ENCODE measurements at places on chromosomes 4 and X.
A peak's percentile ranks its signal among the peaks of the same experiment; 100 is the strongest.

GRCh38 chrX:47360423-47361179 lies 9.8 kb upstream of the ZNF157 start:
- no peak for DNase-seq

DNA sequence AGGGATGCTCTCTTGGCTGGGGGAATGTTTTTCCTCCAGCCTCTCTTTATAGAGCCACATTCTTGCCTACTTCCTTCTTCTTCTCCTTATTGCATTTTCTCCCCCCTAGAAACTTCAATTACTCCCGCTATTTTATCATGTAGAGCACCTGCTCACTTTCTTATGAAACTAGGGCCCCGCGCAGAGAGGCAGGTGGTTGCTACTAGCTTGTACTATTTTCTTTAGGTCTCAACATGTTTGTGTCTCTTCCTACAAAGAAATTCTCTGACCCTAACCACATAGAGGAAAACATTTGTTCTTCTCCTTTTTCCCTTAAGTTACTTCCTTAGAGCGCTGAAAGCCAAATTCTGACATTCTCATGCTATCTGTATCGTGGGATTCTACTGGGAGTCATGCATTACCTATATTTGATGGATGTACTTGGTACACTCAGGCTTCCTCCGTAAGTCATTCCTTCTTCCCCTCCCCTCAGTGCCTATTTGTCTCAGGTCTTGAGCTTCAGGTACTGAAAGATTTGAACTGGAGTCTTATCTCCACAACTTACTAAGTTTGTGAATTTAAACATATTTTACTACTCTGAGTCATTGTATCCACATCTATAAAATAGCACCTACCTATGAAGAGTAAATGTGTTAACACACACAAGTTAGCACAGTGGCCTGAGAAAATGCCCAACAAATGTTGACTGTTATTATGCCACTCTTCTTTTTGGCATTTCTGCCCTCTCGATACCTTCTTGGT lies 159.1 kb upstream of the LEF1 start:
- no peak for DNase-seq

- DNase-seq = no peak
These were observed 248.9 kb upstream of the UGT8 start for GRCh38 chr4:114349543-114350175.

DNA sequence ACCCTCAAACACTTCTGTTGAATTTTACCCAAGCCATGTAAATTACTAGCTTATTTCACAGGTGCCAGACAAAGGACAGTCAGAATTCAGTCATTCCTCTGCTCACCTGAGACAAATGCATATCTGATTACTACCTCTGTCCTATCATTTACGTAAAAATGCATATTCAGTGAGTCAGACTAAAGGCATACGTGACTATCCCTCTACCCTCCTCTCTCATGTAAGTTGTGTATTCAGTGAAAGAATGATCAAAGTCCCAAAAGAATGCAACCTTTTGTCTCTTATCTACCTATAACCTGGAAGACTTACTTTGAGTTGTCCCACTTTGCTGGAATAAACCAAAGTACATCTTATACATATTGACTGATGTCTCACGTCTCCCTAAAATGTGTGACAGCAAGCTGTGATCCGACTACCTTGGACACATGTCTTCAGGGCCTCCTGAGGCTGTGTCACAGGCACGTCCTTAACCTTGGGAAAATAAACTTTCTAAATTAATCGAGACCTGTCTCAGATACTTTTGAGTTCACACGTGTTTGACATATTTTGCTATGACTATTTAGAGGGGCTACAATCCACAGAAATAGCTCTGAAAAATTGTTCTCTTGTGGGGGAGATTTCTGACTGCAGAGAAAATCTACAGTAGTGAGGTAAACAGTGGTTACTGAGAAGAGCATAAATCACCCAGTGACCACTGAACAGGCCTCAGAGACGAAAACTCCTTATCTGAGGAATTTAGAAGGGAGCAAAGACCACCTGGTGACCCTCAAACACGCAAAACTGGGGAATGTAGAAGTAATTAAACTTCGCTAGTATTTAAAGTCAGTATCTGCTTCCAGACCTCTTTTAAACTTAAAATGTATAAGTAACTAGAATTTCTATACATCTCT lies 1575.8 kb downstream of the STIM2 start:
- DNase-seq = no peak

DNA sequence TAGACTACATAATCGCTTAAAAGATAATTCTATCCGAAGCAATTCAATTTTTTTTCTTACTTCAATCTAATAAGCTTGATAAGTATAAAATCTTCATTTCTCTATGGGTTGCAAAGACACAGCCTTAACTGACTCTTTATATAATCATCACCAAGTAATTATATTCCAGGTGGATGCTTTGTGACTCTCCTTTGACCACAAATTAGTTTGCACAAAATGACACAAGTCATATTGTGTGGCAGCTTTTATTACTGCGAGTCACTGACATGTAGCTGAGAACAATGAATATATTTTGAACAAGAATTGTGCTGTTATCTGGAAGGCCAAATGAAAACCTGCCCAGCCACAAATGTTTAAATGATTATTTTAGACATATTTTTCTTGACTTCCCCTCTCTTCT lies 1727.8 kb downstream of the ARAP2 start:
- no peak for DNase-seq

GRCh38 chr4:87005690-87006425 lies 71.0 kb downstream of the AFF1 start:
- peak; percentile 55 for DNase-seq

- no peak for DNase-seq
These were observed 29.2 kb downstream of the SULT1B1 start for GRCh38 chr4:69731241-69731640.

- no peak for DNase-seq
These were observed 82.6 kb downstream of the USP9X start for GRCh38 chrX:41167888-41168287.

GRCh38 chr4:17664755-17665154 lies 50.3 kb downstream of the MED28 start:
- peak; percentile 76 for DNase-seq

DNA sequence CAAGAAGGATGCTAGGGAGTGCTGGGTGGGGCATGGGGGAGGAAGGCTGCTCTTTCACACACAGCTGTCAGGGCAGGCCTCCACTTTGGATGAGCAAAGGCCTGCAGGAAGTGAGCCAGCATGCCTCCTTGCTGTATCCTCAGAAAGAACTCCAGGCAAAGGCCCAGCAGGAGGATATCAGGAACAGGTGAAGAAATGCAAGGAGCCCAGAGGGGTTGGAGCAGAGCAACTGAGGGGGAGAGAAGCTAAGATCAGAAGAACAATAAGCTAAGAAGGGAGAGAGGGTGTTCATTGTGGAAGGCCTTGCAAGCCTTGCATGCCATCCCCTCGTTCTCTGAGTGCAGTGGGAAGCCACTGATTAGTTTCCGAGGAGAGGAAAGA lies 115.1 kb downstream of the CAMK2D start:
- DNase-seq = no peak

DNA sequence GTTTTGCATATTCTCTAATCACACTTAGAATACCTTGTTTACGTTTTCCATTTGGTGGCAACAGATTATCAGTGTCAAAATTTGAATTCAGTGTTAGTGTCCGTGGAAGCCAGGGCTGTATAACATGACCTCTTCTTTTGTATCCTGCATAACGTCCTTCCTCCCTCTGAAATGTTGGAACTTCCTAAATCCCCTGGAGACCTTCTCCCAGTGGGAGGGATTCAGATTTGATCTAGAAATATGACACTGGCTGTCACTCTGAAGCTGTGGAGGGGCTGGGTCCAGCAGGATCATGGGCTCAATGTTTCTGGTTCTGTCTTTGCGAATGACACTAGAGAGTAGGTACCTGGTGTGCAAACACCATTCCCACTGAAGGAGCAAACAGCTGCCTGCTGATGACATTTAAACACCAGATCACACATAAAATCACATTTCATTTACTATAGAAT lies 850 bp upstream of the CXCL3 start:
- peak; percentile 39 for DNase-seq

DNA sequence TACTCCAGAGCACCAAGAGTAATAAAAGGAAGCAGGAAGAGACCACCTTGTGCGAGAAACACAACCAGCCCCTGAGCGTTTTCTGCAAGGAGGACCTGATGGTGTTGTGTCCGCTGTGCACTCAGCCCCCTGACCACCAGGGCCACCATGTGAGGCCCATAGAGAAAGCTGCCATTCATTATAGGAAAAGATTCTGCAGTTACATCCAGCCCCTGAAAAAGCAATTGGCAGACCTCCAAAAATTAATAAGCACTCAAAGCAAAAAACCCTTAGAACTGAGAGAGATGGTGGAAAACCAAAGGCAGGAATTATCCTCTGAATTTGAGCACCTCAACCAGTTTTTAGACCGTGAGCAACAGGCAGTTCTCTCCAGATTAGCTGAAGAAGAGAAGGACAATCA lies 5.7 kb downstream of the TRIM75 start:
- no peak for DNase-seq

DNA sequence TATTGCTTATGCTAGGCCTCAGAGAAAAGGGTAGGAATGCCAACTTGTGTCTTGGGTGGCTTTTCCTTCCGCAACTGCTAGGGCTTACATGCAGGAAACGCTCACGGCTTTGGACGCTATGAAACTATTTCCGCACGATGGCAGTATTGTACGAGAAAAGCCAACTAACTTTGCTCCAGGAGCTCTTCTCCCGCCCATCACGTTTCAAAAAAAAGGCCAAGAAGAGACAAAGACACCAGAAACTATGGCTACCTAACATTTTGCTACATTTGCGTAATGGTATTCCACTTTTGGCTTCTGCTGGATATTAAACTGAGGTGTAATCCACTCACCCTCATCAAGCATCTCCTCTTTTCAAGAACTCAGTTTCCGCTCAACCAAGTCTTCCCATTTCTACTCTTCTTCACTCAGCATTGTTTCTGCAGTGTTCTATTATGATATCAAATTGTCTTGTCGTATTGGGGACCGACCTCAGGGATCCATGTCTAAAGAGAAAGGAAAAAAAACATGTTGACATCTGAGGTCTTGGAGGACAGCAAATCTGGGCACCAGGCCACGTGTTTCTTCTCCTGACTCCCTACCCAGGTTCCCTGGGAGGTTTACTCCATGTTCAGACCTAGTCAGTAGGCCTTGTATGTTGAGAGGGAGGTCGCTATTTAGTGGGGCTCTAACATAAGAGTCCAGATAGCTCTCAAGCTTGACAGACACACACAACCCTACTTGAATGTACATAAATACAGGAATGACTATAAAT lies 239.4 kb upstream of the STK26 start:
- DNase-seq = no peak

GRCh38 chrX:106022238-106022637 lies 16.3 kb downstream of the SERPINA7 start:
- no peak for DNase-seq

DNA sequence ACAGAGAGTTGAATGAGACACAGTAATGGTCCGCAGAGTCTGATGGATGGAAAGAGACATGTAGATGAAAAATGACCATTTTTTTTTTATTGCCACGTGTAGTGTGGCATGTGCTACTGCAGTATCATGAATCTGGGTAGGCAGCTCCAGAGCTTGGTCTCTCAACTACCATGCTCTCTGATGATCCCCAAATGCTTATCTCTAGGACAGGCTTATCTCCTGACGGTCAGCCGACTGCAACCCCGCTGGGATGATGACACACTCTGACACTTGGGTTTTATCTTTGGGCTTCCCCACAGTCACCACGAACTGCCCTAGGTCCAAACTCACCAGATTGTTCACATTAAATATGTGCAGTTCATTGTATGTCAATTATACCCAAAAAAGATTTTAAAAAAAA lies 239.7 kb downstream of the QDPR start:
- DNase-seq = no peak

- DNase-seq = no peak
These were observed 31.8 kb upstream of the C4orf50 start for GRCh38 chr4:6049985-6050384.

DNA sequence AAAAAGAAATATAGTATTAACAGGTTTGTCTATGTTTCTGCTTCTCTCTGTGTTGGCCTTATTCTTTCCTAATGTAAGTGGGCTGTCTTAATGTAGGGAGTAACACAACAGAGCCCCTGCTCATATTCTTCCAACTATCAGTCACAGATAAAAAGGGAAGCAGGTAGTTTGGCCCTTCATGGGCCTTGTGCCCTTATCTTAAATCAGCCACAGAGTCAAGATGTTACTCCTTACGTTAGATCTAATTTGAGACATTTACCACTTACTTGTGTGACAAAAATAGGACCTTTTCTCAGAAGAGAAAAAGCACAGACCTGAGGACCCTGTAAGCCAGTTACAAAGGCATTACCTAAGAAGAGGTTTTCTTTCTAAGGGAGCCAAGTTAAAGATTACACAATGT lies 589.0 kb downstream of the GRXCR1 start:
- no peak for DNase-seq

GRCh38 chrX:123731987-123732669 lies 724 bp downstream of the THOC2 start:
- DNase-seq = peak; percentile 7

DNA sequence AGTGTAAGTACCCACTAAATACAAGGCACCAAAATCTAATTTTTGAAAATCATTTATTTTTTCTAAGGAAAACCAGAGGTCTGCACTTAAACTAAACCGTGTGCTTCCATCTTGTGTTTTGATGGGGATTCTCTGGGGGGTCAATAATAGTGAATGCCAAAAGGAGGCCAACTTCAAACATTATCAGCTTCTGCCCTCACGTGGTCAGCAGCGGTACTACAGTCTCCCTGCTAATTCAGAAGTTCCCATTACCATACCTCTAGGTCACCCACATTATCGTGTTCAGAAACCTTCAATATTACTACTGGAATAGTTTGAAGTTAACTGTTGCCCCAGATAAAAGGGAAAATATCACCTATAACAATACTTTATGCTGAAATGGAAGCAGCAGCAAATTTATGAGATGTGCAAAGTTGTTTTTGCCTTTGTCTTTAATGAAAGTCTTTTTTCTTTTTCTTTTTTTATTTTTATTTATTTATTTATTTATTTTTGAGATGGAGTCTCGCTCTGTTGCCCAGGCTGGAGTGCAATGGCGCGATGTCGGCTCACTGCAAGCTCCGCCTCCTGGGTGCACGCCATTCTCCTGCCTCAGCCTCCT lies 17.3 kb downstream of the CTPS2 start:
- peak; percentile 60 for DNase-seq

GRCh38 chr4:150782921-150783320 lies 201.0 kb downstream of the MAB21L2 start:
- no peak for DNase-seq

- DNase-seq = no peak
These were observed 347.7 kb downstream of the GABRG1 start for GRCh38 chr4:45776146-45776545.

DNA sequence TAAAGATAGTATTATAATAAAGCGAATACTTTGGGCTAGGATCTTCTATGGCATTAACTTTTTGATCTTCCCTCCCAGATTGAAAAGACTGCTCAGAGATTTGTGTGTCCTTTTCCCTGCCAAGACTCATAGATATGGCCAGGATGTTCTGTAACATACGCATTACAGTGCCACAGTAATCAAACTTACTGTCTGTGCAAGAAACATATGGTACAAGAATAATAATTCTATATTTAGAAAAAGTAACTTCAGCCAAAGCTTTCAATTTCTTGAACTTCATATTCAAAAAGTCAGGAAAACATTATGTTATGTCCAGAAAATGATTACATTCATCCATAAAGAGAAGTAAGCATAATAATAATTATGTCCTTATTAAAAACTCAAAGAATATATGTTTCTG lies 100.9 kb upstream of the GUCY1A1 start:
- no peak for DNase-seq
